ENCODE measurements at places on chromosomes 2 and 18.

- DNase-seq, result no peak
These were observed 15.0 kb upstream of the KLF7 start for GRCh38 chr2:207180741-207181140.

GRCh38 chr18:26487437-26487836 is 60.9 kb downstream of the KCTD1 start:
- DNase-seq, result no peak

- DNase-seq, result no peak
These were observed 35.5 kb downstream of the IL1R2 start for GRCh38 chr2:102027036-102027980.

- no peak for DNase-seq
These were observed 28.1 kb downstream of the THAP4 start for GRCh38 chr2:241608881-241609280.

GRCh38 chr2:240298803-240299709 is 136.4 kb upstream of the GPC1 start:
- no peak for DNase-seq

GRCh38 chr2:226652369-226652768 is 147.3 kb downstream of the IRS1 start:
- no peak for DNase-seq

- no peak for DNase-seq
These were observed 67.4 kb downstream of the TNP1 start for GRCh38 chr2:216792222-216793021.

DNA sequence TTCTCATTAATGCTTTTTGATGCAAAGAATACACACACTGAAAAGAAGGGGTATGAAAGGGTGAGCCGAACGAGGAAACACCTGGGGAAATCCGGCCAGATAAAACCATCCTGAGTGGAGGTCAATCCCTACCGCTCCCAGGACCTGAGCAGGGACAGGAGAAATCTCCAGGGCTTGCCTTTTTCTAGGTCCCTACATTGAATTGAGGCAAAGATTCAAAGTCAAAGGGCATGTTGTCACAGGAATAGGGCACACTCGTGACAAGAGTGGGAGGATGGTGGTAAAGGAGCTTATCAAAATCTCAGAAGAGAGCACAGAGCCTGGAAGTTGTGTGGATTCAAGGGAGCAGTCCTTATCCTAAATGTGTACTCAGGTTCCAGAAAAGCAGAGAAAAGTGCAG is 61.2 kb upstream of the ACKR3 start:
- DNase-seq, result no peak

Data from esophagus squamous epithelium (tissue), 5 donors.